ENCODE measurements at places on chromosomes 1 and 21.

- DNase-seq, result no peak
Observed at GRCh38 chr1:6724517-6725141, 23.0 kb upstream of the DNAJC11 start.

- DNase-seq, result no peak
Observed at GRCh38 chr21:40177979-40178378, 310.7 kb downstream of the PCP4 start.

DNA sequence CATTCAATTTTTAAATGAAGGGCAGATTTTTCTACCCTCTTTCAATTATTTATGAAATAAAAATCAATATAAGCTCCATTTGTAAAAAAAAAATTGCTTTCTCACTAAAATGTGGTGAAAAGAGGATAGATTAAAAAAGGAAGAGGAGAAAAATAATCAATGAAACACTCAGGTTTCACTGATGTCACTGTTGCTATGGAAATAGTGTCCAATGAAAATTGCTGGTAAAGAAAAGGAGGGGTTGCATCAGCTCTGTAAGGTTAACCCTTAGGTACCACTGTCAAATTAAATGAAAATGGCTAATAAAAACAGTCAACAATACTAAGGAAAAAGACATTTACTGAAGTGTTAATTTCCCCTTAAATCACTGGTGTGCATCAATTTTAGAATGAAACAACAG, 91.6 kb upstream of the TTC39A start:
- no peak for DNase-seq

GRCh38 chr1:206003854-206004800, 932 bp upstream of the RAB7B start:
- no peak for DNase-seq

DNA sequence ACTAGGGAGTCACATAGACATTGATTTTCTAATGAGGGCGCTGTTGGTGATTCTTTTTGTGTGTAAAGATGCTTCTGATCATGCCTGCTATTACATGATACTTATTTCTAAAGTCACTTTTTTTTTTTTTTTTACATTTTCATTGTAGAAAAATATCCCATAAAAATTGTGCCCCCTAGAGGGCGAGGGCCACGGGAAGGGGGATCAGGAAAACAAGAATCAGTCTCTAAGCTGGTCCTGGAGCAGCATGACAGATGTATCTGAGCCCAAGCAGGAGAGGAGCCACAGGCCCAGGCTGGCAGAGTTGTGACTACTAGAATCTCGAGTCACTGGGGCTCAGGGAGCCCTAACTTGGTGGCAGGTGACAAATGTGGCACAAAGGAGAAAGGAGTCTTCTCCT, 28.1 kb downstream of the ZSCAN20 start:
- no peak for DNase-seq

- no peak for DNase-seq
Observed at GRCh38 chr1:108570128-108570527, 10.2 kb downstream of the EEIG2 start.

DNA sequence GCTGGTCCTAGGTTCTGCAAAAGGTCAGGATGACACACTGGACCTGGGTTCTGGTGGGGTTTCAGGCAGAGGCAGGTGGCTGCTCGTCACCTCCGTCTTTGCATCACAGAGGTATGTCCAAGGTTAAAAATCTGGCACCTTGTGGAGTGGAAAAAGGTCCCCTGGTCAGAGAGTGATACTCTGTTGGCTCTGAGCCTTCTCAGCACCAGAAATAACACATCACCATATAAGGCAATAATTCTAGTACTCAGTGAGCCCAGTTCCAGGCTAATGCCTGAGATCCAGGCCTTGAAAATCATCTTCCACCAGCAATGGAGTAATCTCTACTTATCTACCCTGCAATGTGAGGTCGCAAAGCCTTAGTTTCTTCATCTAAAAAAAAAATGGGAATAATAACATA, 127.3 kb upstream of the C8B start:
- no peak for DNase-seq

DNA sequence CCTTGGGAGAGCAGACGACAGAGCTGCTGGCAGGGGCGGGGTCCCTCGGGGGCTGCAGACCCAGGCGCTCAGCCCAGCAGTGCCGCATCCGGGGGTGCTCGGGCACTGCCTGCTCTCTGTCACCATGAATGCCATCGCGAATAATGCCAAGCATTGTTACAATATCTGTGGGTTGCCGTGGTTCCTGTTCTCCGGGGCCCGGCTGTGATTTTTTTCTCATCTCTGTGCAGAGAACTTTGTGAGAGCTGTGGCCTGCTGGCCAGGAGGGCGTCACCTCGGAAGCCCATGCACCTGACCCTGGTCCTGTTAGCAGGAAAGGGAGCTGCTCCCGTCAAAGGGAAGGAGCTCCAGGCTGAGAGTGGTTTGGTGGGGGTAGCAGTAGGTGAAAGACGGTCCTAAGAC, 70.4 kb downstream of the PRDM16 start:
- no peak for DNase-seq

DNA sequence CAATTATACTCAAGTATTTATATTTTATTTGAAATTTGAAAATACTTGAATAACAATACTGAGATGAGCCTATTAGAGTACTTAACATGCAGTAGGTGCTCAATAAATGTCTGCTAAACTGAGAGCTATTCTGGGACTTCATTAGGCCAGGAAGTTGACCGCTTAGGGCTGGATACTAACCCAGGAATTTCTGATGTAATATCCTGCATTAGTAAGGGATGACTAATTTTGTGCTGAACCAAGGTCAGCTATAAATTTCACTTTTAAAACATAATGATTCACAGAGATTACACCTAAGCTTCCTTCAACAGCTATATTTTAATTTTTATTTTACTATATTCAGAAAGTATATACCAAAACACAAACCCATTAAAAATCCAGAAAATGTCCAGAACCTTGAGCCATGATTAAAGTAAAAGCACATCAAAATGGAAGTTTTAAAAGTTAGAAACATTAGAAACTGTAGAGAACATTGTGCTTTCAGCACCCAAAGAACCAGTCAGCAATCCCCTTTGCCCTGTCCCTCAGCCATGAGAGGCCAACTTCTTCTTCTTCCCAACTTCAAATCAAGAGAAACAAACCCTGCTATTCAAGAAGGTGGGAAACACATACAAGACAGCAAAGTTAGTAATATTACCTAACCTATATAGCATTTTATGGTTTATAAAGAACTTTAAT, 35.4 kb downstream of the WNT2B start:
- DNase-seq, result no peak

DNA sequence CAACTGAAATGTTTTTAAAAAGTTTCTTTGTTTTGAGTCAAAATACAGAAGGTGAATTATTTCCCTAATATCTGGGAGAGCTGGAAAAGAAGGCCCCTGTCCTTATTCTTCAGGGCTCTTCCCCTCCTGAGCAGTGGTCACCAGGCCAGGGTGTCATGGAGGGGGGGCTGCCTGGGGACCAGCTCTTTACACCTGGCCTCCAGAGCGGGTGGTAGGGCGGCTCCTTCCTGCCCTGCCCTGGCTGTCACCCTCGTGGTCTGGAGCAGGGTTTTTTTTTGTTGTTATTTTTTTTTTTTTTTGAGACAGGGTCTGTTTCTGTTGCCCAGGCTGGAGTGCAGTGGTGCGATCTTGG, 6.6 kb downstream of the SKI start:
- no peak for DNase-seq

DNA sequence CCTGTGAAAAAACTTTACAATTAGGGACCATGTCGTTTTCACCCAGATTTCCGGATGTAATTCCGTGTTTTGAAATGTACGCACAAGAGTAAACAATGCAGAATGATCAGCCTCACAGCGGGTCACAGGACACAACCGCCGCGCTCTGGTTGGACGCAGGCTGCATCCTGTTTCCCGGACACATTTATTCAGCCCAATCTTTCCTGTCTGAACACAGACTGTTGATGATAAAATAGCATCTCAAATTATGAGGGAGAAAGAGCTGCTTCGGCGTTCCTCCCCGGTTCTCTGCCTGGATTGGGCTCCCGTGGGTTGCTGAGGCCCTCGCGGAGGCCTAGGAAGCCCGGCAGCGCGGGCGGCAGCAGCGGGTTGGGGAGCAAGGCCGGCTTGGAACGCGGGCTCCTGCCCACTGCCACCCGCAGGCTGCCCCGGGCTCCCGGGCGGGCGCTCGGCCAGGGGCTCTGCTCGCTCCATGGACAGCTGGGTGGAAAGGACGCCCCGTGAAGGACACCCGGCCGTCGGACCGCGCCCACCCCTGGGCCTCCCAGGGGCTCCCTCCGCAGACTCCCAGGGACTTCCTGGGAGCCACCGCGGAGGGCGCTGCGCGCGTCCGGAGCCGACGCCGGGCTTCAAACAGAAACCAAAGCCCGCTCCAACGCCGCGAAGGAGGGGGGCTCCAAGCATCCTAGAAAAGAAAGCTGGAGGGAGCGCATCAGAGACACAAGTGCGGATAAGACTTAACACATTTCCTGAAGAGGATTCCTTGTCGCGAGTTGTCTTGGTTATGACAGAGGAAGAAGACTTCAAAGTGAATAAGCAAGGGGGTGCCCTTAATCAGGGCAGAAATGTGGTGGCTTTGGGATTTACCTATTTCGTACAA, 122.3 kb downstream of the ESRRG start:
- DNase-seq, result no peak

DNA sequence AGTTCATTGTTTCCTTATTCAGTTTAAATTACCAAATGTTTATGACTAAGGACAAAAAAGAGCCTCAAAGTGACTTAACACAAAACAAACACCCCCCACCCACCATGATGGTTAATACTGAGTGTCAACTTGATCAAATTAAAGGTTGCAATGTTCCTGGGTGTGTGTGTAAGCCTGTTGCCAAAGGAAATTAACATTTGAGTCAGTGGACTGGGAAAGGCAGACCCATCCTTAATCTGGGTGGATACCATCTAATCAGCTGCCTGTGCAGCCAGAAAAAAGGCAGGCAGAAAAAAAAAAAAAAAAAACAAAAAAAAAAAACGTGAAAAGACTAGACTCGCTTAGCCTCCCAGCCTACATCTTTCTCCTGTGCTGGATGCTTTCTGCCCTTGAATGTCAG, 543.4 kb downstream of the NEGR1 start:
- no peak for DNase-seq

GRCh38 chr1:20493839-20494608, 8.0 kb upstream of the CAMK2N1 start:
- DNase-seq, result peak; percentile 68

DNA sequence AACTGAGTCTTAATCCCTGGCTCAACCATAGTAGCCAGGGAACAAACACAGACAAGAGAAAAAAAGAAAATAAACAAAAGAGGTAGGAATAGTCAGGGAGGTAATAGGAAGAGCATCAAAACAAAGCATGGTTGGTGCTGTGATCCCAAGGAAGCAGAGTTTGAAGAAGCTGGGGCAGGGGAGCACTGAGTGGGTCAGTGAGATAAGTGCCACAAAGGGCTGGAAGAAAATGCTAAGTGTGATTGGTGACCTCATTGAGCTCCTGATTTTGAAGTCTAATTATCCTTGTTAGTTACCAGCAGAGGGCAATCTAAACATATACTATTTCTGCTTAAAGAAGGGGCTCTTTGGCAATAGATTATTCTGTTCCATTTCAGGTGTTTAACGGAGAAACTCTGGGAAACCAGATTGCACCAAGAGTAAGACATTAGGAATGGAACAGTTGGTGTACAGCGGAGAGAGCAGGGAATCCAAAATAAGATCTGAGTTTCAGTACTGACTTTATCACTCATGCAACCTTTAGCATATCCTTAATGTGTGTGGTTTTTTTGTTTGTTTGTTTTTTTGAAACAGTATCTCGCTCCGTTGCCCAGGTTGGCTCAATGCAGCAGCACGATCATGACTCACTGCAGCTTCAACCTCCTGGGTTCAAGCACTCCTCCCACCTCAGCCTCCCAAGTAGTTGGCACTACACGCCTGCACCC, 30.7 kb upstream of the KIAA1614 start:
- DNase-seq, result no peak

GRCh38 chr1:94917251-94917650, 9.7 kb downstream of the CNN3 start:
- DNase-seq, result no peak

- DNase-seq, result no peak
Observed at GRCh38 chr1:61135291-61135690, 52.9 kb downstream of the NFIA start.

- DNase-seq, result no peak
Observed at GRCh38 chr1:117655220-117655577, 49.4 kb downstream of the TENT5C start.

GRCh38 chr1:48530727-48531351, 58.8 kb upstream of the SPATA6 start:
- no peak for DNase-seq

DNA sequence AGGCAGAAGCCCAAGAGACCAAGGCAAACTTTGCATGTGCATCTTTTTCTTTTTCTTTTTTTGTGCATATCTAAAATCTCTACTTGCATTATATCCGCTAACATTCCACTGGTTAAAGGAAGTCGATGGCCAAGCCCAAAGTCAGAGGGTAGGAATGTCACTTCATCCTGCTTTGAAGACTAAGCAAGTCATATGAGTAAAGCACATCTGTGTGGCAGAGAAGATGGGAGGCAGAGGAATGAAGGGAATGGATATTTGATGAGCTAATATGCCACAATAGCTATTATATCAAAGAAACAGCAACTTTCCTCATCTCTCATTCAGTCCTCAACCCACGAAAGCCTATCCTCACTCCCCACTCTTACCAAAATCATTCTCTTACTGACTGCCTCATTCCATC, 59.3 kb downstream of the RNF220 start:
- no peak for DNase-seq

GRCh38 chr1:222073307-222073995, 331.6 kb upstream of the DUSP10 start:
- DNase-seq, result no peak

DNA sequence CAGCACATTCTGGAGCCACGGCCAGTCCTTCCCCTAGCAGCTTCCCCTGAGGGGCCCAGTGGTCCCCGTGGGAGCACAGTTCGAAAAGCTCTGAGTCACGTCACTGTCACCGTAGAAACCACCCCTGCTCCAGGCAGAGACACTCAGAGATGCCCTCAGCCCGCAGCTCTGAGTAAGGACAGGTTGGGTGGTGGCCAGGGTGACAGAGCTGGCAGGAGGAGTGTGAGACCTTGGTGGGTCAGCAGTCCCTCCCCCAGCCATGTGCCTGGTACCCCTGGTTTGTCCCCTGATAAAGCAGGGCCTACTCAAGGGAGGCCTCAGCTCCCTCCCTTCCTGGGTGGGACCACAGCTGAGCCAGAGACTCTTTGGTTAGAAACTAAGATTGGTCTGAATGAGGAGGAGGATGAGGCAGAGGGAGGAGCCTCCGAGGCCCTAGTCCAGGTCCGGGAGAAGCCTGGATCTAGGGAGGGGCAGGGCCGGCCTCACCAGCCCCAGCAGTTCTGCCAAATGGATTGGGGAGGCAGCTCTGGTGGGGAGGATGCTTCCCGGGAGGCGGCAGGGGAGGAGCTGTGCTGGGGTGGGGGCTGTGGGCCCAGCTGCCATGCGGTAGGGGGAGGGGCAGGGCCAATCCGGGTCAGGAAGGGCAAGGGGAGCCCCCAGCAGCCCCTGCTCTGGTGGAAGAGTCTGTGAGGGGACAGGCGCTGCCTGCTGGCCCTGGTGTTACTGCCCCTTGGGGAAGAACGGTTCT, 55.2 kb downstream of the SLC9A1 start:
- DNase-seq, result peak; percentile 10

GRCh38 chr1:2376931-2377672, 14.3 kb downstream of the MORN1 start:
- no peak for DNase-seq

- no peak for DNase-seq
Observed at GRCh38 chr21:16708101-16708835, 804.6 kb upstream of the CXADR start.

Data from activated CD8-positive, alpha-beta memory T cell treated with anti-CD3 and anti-CD28 coated beads for 4 hours (primary cell).